Effector CD4-positive, alpha-beta T cell (primary cell): ENCODE measurements at places on chromosomes 7 and 10.

- DNase-seq, result no peak
Measured at GRCh38 chr7:84191842-84192241, 2.7 kb downstream of the SEMA3A start.

- no peak for DNase-seq
Measured at GRCh38 chr7:41029072-41029499, 673.8 kb downstream of the INHBA start.

DNA sequence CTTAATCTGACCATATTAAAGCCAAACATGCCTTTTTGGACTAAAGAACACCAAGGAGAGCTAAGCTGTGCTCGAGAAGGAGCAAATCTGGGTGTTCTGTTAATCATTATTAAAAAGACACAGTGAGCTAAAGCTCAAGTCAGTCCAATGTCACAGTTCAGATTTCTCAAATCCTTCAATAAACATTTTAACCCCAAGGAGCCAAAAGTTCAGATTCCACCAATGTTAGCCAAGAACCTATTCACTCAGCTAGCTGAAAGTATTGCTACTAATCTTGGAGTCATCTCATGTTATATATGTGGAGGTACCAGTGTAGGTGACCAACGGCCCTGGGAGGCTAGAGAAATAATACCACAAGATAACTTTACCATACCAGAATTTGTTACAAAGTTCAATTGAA lies 14.5 kb upstream of the ZNF33B start:
- DNase-seq, result no peak

DNA sequence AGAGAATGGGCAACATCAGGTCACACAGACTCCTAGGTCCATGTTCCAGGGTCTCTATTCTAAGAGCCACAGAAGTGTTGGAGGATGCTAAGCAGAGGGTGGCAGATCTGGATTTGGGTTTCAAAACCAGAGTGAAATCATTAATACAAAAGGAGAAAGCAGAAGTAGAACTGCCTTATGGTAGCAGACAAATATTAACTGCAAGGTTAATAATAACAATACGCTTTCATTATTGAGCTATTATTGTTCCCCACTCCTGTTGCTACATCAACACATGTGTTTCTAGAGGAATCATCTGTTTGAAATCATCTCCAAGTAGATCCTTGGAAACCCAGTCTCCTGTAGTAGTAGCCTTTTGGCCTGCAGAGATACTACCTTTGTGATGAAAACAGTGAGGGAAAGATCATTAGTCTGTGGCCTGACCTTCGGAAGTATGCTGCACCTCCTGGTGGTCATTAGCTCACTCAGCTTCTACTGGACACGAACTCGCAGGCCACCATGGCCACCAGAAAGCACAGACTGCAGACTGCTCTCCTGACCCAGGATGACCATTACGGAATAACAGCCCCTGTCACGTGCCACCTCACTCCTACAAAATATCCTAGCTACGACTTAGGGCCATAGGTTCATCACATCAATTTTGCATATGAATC lies 84.6 kb downstream of the XPNPEP1 start:
- no peak for DNase-seq

- DNase-seq, result no peak
Measured at GRCh38 chr10:79442171-79443040, 3.0 kb downstream of the ZCCHC24 start.

DNA sequence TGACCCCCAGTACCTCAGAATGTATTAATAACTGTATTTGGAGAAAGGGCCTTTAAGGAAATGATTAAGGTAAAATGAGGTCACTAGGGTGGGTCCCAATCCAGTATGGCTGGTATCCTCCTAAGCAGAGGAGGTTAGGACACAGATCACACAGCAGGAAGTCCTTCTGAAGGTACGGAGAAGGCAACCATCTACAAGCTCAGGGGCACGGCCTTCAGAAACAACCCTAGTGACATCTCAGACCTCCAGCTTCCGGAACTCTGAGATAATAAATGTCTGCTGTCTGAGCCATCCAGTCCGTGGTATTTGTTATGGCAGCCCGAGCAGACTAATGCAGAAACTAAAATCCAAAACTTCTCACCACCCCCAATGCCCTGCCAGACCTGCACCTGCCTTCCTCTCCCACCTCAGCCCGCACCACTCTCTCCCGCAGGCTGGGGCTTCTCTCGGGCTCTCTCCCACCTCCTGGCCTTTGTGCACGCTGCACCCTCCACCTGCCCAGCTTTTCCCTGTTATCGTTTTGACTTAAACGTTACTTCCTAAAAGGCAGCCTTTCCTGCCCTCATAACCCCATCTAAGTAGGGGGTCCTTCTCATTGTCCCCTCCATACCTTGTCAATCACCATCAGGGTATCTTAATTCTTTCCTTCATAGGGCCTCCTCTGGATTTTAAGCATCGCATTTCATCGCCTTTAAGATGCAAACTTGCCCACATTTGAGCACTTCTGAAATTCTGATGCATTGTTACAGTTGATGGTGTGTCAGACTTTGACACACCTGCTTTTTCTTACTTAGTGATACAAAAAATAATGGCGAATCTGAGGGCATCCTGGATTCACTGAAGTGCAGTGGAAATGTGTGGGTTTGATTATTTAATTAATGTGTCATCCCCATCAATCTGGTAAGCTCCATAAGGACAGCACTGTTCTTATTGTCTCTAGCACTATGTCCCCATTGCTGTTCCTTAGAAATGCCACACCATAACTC lies 32.2 kb upstream of the AQP1 start:
- DNase-seq, result no peak
